ENCODE measurements at places on chromosomes 11 and 22. TPM values are rescaled to one million over a fixed set of nuclear protein-coding genes. Genes with fewer than 3 reads are reported as not detected.

The MB gene
- total RNA-seq = not detected

The UEVLD gene
- 35.2 TPM for total RNA-seq

The CHRDL2 gene
- not detected for total RNA-seq

The PATE2 gene
- total RNA-seq = 0.18 TPM

The CRYBA4 gene
- not detected for total RNA-seq

The NPAS4 gene
- not detected for total RNA-seq

The DUSP18 gene
- total RNA-seq = 8.4 TPM
